Activated naive CD4-positive, alpha-beta T cell treated with anti-CD3 and anti-CD28 coated beads, Interleukin-2, amount 50 U/mL, for 72 hours (primary cell): ENCODE measurements at places on chromosomes 5 and 9.

DNA sequence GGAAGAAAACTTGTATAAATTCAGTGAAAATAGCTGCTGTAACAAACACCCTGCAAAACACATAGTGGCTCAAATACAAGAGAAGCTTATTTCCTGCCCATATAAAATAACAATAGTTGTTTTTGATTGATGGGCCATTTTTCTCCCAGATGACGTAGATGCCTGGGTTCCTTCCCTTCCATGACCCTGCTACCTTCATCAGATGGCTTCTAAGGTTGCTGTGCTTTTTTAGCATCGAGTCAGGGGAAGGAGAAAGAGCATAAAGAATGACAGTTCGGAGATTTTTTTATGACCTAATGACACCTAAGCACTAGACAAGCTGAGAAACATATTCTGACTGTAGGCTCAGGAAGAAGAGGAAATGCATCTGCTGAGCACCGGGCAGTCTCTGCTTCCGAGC lies 34.7 kb upstream of the DPYSL3 start:
- DNase-seq: no peak

- no peak for DNase-seq
Measured at GRCh38 chr5:160620401-160620800, 198.7 kb downstream of the PTTG1 start.

GRCh38 chr9:132472599-132472998 lies 62.6 kb downstream of the CFAP77 start:
- no peak for DNase-seq

DNA sequence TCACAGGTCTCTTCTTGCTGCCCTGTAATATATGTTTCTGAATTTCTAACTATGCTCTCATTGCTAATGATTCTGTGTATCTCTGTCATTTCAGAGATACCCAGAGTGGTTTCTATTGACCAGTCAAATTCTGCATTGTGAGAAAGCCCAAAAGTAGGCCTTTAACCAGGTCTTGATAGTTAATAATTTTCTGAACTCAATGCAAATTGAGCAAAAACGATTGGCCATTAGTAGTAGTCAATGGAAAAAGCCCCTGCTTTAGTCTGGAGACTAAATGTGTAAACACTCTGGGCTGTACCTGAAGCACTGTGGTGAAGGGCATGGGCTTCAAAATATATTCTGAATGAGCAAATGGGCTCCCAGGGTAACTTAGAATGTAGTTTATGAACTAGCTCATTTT lies 307.6 kb downstream of the ARL15 start:
- no peak for DNase-seq

GRCh38 chr9:134289241-134289875 lies 36.9 kb upstream of the RXRA start:
- DNase-seq: no peak

- DNase-seq: no peak
Measured at GRCh38 chr5:116484645-116485044, 90.0 kb downstream of the SEMA6A start.

- no peak for DNase-seq
Measured at GRCh38 chr5:127101533-127101932, 28.2 kb upstream of the C5orf63 start.

DNA sequence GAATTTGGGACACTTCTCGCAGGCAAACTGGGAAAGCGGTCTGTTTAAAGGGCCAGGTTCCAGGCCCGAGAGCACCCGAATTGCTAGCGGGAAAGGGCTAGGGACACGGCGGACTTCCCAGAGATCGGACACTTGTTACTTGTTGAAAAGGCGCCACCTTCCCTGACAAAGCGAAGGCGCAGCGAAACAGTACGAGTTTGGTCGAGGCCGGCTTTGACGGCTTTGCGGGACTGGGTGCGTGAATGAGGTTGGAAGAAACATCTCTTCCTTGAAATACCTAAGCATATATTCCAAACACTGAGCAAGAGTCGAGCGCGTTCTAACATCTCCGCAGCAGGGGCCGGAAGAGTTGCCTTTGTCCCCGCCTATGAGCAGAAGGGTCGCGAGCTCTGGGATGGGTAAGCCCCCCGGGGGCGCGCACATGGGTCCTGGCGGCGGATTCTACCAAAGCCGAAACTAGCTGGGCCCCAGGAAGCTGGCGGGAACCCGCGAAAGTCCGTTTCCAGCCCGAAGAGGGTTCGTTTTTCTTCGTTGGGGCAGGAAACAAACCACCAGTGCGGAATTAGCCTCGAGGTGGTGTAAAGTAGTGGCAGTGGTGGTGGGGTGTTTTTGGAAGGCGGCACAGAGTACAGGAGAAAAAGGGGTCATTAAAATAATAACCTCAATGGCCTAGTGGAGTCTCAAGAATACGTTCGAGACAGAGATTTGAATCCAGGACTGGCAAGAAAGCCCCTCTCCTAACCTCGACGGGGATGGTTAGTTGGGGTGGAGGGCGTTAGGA lies 1.5 kb downstream of the GDNF start:
- DNase-seq: peak; percentile 7

GRCh38 chr9:118882684-118883083 lies 486.6 kb downstream of the BRINP1 start:
- no peak for DNase-seq

DNA sequence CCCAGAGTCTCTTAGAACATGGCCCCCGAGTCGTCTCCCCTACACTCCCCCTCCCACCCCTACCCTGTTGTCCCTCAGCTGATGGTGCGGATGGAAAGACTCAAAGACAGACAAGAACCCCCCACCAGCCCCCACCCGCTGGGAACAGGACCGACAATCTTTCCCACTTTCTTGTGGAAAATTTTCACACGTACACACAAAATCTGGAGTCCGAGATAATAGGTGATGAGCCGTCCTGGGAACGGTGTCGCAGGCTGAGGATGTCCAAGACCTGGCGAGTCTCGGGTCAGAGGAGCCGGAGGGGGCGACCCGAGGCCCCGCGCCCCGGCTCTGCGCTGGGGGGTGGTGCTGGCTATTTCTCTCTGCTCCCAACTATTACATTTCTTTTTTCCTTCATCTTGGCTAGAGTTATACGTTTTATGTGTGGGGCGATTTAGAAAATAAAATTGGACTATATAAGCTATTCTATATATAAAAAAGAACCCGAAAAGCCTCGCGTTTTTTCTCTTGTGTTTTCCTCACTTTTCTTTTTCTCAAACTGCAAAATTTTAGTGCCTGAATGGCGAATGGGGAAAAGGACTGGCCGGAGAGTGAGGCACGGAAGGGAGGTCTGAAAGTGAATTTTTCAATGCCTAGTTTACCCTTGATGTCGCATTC lies 188.8 kb downstream of the MEF2C start:
- DNase-seq: no peak

DNA sequence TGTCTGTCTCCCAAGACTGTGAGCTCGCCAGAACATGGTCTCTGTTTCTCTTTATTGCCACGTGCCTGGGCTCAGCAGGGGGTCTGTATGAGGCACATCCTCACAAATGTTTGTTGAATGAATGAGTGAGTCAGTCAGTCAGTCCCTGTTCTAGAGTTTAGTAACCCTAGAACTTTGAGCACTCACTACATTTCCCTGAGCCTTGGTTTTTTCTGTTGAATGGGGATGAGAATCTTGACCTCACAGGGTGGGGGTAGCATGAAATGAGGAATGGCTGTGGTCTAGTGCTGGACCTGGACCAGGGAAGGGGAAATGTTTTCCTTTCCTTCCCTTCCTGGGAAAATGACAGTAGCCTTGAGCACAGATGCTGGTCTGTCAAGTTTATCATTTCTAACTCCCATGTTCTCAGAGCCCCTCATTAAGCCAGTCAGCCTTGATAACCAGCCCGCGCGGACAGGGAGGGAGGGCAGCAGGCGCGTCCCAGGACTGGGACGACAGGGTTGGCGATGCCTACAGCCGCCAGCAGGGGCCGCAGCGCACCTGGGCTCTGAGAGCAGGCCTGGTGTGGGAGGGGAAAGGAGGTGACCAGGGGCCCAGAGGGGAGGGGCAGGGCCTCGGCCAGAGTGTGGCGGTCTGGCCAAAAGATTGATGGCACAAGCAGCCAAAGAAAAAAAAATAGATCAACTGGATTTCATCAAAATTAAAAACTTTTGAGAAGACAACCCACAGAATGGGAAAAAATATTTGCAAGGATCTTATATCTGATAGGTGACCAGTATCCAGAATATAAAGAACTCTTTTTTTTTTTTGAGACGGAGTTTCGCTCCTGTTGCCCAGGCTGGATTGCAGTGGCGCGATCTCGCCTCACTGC lies 24.1 kb upstream of the WNK2 start:
- DNase-seq: peak; percentile 84

GRCh38 chr9:133869674-133870405 lies 122.3 kb downstream of the VAV2 start:
- no peak for DNase-seq

GRCh38 chr9:27328483-27328882 lies 31.5 kb upstream of the EQTN start:
- no peak for DNase-seq
